ENCODE measurements at places on chromosomes 6 and 20.

- DNase-seq: no peak
Observed at GRCh38 chr6:135412761-135413160, 84.8 kb downstream of the AHI1 start.

- no peak for DNase-seq
Observed at GRCh38 chr20:59024111-59024530, 4.9 kb downstream of the TUBB1 start.

DNA sequence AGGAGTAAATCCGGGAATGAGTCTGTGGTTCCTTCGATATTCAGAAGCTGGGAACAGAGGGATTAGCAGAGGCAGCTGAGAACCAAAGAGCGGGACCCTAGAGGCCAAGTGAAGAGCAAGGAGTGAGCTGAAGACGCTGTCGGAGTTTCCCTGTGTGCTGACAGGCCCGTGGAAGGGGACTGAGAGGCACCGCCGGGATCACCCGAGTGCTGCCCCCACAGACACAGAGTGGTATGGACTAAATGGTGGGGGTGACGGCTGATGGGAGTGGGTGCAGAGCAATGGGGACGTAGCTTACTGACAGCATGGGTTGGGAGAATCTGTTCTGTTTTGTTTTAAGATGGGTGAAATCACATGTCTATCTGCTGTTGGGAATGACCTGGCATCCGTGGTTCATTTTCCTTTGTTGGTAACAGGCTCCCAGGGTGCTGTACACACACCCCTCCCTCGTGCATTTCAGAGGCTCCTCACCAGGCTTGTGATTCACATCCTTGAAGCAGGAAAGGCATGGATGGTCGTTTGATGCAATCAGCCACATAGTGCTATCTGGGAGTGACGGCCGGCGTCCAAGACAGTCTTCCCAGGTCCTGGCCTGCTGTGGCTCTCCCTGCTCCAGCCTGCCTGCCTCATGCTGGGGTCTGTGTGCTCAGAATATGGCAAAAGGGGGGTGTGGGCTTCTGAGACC, 97.4 kb downstream of the THBS2 start:
- DNase-seq: peak; percentile 7

DNA sequence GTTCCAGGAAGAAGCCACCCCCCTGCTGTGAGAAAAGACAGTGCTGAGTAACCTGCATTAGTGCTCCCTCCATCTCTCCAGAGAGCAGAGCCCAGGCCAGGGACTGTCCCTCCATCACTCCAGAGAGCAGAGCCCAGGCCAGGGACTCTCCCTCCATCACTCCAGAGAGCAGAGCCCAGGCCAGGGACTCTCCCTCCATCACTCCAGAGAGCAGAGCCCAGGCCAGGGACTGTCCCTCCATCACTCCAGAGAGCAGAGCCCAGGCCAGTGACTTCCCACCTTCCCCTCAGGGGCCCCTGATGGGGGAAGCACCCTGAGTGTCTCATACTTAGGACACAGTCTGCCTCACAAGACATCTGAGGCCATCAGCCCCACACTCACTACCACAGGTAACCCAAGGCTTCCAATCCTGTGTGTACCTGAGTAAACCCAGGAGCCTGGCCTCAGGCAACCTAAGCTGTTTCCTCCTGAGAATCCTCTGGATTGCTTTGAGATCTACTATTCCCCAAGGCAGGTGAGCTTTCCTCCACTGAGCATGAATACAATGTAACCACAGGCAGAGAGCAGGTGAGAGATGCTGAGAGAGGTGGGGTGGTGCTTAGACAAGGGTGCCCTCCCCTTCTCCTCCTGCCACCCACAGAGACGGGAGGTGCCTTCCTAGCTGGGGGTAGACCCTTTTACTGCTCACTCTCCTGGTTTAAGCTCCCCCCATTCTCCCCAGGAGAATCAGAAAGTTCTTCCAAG, 4.9 kb downstream of the TBXT start:
- DNase-seq: no peak

GRCh38 chr6:22892452-22892851, 323.1 kb downstream of the HDGFL1 start:
- DNase-seq: peak; percentile 59

GRCh38 chr20:3815703-3816315, 4.5 kb upstream of the AP5S1 start:
- no peak for DNase-seq

Measured in stomach (tissue), 19 donors.